HS-5 (cell line): ENCODE measurements at places on chromosomes 2 and 18.

DNA sequence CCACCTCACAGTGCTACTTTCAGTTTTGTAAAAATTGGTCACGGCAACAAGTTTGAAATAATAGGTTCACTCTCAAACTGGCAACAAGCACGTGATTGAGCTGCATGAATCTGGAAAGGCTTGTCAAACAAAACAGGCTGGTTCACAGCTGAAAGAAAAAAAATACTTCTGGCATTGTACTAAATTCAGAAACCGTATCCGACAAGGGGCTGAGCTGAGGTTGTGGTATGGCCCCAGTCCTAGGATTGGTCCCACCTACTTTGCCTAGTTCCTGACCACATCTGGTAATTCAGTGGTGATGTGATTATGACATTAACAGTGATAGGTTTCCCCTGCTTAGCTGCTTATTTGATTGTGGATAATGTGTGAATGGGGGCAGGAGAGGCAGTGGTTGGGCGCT is 326.5 kb upstream of the THUMPD2 start:
- no peak for DNase-seq

DNA sequence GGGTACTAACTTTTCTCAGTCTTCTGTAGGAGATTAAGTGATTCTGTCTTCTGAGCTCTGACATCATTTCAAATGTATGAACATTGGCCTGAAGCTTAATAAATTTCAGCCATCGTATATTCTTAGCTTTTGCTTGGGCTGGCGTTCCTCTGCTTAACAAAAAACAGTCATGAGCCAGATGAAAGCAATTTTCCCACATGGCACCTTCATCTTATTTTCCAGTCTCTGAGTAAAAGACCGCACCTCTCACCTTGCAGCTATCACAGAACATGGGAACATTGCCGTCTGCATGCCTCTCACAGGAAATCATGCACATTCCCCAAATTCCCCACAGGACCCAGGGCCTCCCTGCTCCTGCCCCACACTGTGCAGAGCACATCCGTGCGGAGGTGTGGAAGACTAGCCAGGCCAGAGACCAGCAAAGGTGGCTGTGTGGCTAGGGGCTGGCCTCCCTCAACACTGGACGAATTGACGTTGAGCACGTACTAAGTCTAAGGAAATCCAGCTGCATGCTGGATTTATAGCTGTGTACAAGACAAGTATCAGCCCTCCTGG is 531.8 kb upstream of the ID2 start:
- no peak for DNase-seq

- DNase-seq = no peak
These were observed 800 bp downstream of the HOXD13 start for GRCh38 chr2:176093145-176093897.

GRCh38 chr18:58353581-58353980 is 275.3 kb downstream of the ALPK2 start:
- no peak for DNase-seq

GRCh38 chr2:74778381-74779264 is 55.3 kb upstream of the HK2 start:
- DNase-seq = no peak

GRCh38 chr2:100984892-100985307 is 17.2 kb upstream of the RPL31 start:
- DNase-seq = peak; percentile 76

DNA sequence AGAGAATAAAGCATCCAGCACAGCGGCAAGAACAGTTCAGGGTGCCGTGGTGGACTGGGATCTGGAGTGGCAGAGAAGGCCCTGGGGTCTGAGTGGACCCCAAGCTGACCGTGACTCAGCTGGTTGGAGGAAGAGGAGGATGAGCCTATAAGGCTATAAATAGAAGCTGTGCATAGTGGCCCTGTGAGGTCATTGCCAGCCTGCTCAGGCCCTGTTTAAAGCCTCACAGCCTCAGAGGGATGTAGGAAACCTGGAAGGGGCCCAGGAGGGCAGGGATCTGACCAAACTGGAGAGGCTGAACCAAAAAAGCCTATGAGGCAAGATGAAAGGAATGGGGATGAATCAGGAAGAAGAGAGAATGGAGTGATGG is 11.3 kb upstream of the DES start:
- DNase-seq = peak; percentile 96

DNA sequence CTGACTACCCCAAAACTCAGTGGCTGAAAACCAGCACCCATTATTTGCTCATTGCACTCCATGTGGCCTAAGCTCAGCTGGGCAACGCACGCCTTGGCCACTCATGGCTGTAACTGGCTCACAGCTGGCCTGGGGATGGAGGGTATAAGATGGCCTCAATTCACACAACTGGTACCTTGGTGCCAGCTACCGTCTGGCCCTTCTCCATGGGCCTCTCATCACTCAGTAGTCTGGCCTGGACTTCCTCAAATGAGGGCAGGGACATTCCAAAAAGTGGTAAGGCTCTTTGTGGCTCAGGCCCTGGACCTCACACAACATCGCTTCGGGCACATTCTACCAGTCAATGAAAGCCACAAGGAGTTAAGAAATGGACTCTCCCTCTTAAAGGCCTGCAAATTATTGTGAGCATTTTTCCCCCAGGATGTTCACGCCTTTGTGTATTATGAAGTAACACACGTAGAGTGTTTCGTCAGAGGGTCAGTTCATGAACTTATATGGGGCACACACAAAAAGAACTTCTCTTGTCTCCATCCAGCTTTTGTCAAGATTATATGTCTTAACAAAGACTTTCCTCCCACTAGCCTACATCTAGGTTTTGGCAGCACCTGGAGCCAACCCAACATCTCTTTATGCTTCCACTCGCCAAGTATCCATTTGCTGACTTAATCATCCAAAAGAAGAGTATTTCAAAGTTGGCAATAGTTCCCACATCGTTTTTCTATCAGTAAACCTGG is 145.2 kb downstream of the CCBE1 start:
- no peak for DNase-seq

- no peak for DNase-seq
These were observed 46.2 kb downstream of the IWS1 start for GRCh38 chr2:127479866-127480743.
